IPS-NIHi11 (cell line): ENCODE measurements at places on chromosomes 5 and 9.

GRCh38 chr9:107667231-107668070 lies 177.9 kb upstream of the KLF4 start:
- no peak for DNase-seq

DNA sequence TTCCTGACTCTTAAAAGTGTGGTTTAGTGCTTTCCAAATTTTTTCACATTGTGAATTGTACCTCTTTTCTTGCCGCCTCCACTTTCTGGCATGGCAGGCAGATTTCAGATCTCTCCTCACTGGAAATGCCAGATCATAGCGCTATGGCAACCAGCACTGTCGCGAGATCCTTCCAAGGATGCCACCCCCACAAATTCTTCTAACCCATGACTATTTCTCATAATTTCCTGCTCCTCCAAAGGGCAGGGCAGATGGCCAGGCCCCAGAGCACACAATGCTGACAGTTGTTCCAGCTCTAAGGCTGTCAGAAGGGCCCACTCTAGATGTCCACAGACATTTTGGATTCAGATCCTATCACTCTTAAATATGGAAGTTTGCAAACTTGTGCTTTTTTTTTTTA lies 446.2 kb upstream of the RIOK2 start:
- DNase-seq = no peak

DNA sequence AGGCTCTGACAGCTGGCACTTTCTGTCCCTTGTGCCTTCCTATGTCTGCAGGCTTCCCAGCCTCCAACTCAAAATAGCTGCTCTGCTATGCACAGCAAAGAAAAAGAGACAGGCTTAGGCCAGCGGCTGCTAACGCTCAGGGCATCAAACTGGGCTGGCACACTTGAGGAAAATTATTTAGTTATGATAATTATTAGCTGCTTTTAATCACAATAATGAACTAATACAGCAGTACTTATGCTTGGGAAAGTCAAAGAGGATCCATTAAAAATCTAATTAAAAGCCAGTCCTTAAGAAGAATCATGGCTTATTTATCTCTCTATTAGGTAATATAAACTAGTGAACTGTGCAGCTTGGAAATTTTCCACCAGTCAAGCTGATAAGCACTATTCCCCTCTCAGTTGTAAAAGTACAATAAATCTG lies 233.2 kb downstream of the SLIT3 start:
- DNase-seq = no peak

- DNase-seq = no peak
Measured at GRCh38 chr5:56710826-56711590, 104.3 kb upstream of the MAP3K1 start.

DNA sequence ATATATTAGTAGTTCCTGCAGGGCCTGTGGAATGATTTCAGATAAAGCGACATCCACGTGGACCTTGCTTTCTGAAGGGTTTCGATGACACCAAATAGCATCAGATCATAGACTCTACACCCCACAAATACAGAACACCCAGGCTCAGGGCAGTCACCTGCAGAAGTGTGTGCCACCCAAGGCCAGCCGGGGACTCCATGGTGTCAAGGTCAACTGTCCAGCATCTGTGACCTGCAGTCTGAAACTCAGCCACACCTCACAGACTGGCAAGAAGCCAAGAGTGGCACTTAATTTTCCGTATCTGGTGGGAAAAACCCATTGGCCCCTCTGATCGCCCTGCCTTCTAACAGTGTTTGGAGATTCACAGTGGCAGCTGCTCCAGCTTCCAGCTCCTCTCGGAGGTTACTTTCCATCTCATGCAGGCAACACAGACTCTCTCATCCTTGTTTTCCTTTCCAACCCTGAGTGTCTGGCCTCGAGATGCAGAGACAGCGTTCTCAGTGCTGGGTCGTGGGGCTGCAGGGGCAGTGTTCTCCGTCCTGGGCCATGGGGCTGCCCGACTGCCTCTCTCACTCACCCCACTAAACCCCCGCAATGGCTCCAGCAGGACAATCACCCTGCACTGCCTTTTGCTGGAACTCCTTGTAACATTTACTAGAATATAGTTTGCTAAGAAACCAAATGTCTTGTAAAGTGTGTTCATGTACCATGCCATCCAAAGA lies 221.9 kb downstream of the IRX2 start:
- no peak for DNase-seq
